ENCODE measurements at places on chromosomes 12 and 14. TPM values are rescaled to one million over a fixed set of nuclear protein-coding genes. Genes with fewer than 3 reads are reported as not detected.

Gene FGF23
- polyA plus RNA-seq = not detected

Gene LRRC23
- 5.3 TPM for polyA plus RNA-seq

Gene ZDHHC22
- polyA plus RNA-seq = not detected

Gene HOTAIR
- not detected for polyA plus RNA-seq

Gene KIAA0586
- polyA plus RNA-seq = 10.7 TPM

Gene DEGS2
- polyA plus RNA-seq = 1.4 TPM

Gene MYH6
- not detected for polyA plus RNA-seq

Gene PABPN1
- 283 TPM for polyA plus RNA-seq

Gene ACOT6
- polyA plus RNA-seq = not detected

Gene OTX2
- polyA plus RNA-seq = not detected

Gene OVCH1
- polyA plus RNA-seq = not detected

Gene LTBP2
- 0.52 TPM for polyA plus RNA-seq

Gene TRPV4
- not detected for polyA plus RNA-seq

Gene RAB15
- polyA plus RNA-seq = 0.19 TPM

Gene C12orf75
- polyA plus RNA-seq = 15.3 TPM

Gene TAS2R31
- polyA plus RNA-seq = 0.63 TPM

Gene RND1
- polyA plus RNA-seq = 14.9 TPM

Gene POTEM
- polyA plus RNA-seq = not detected

Gene SRGAP1
- polyA plus RNA-seq = under 0.01 TPM

Gene CDCA3
- 2.3 TPM for polyA plus RNA-seq

Gene GYS2
- not detected for polyA plus RNA-seq

Gene ERBB3
- polyA plus RNA-seq = 0.10 TPM

Gene DBX2
- polyA plus RNA-seq = not detected

Gene SDR9C7
- polyA plus RNA-seq = not detected

Gene KLHL33
- polyA plus RNA-seq = 0.25 TPM

Gene NUBPL
- 1.9 TPM for polyA plus RNA-seq

Gene TMEM30B
- polyA plus RNA-seq = 0.09 TPM

Gene TAS2R10
- not detected for polyA plus RNA-seq

Gene PRH2
- polyA plus RNA-seq = 2.6 TPM

All from B cell (primary cell).